COR-L47 (cell line): ENCODE measurements at places on chromosomes 3 and 15.

GRCh38 chr15:70286113-70286806 is 188.5 kb upstream of the TLE3 start:
- no peak for DNase-seq

DNA sequence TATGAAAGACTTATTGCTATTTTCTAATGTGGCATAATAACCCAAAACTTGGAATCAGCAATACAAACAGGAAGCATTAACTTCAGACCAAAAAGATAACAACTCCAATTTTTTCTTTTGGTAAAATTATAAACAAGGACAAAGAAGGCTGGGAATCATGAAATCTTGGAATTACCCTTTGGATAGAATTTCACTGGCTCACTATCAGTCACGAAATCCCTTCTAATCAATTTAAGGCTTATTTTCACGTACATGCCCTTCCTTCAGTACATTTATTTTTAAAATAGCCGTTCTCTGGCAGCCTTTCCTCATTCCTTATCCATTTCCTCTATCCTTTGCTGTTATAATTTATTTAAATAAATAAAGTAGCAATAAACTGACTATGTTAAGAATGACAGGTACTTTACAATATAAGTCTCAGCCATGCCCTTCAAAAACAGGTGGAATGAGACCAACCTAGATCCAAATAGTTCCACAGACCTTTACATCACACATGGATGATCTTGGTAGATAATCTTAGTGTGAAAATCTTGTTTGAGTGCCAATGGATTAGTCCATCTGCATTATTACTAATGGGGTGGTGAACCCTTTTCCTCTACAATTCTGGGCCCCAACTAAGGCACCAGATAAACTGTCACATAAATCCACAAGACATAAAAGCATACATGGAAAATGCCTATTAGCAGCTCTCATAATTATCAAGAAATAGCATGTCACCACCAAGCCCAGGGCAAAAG is 38.9 kb downstream of the ABI3BP start:
- DNase-seq = no peak

- DNase-seq = peak; percentile 81
Observed at GRCh38 chr15:62066663-62067447, at the start of gene C2CD4A. TSS of gene C2CD4A (plus strand) at chr15:62066977. CDS start at chr15:62067614, 637 bp downstream.

DNA sequence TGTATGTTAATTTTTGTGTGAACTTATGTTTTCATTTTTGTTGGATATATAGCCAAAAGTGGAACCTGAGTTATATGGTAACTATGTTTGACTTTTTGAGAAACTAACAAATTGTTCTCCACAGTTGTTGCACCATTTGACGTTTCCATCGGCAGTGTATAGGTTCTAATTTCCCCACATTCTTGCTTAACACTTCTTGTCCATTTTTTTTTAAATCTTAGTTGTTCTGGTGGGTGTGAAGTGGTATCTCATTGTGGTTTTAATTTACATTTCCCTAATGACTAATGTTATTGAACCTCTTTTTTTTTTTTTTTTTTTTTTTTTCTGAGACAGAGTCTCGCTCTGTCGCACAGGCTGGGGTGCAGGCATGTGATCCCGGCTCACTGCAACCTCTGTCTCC is 8.0 kb downstream of the NISCH start:
- no peak for DNase-seq

DNA sequence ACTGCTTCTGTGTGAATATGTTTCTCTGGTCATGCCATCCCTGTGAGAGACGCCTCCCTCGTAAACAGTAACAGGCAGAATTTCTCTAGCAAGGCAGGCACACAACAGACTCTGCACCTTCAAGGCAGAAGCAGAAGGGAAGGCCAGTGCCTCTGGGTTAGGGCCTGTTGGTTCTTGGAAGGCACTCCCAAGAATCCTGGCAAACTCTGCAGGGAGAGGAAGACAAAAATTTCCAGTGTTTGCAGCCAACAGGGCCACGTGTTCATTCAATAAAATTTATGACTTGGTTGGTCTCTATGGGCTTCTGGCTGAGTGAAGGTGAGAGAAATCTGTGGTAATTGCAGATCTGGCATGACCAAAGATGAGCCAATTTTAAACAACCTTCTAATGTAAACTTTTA is 39.3 kb downstream of the NFKBIZ start:
- DNase-seq = no peak
